Astrocyte of the hippocampus (primary cell): ENCODE measurements at places on chromosomes 4 and X.

DNA sequence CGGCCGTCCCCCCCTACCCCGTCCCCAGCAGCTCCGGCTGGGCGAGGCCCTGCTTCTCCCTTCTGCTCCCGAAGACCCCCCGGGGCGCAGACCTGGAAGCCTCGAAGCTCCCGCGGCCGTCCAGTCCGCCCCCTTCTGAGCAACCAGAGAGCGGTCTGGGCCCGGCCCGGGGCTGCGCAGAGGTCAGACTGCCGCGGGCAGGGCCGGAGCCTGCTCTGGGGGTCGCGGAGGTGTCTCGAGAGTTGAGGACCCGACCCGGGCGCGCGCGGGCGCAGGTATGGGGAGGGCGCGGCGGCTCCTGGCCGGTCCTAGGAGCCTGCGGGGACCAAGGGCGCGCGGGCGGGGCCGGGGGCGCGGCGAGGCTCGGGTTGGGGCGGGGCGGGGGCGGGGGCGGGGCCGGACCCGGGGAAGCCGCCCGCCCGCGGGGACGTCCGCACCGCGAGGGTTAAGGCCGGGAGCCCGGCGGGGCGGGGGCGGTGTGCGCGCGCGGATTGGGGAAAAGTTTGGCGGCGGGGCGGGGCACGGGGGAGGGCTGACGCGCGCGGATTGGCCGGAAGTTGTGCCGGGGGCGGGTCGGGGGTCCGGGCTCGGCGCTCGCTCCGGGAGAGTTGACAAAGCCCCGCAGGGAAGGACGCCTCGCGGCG lies at the start of gene FGFRL1:
Gene FGFRL1, plus strand, starts transcription at position 605 of the 644 bp plus-strand sequence. CDS start 860 bp downstream, outside the sequence.
- DNase-seq, result peak; percentile 97

DNA sequence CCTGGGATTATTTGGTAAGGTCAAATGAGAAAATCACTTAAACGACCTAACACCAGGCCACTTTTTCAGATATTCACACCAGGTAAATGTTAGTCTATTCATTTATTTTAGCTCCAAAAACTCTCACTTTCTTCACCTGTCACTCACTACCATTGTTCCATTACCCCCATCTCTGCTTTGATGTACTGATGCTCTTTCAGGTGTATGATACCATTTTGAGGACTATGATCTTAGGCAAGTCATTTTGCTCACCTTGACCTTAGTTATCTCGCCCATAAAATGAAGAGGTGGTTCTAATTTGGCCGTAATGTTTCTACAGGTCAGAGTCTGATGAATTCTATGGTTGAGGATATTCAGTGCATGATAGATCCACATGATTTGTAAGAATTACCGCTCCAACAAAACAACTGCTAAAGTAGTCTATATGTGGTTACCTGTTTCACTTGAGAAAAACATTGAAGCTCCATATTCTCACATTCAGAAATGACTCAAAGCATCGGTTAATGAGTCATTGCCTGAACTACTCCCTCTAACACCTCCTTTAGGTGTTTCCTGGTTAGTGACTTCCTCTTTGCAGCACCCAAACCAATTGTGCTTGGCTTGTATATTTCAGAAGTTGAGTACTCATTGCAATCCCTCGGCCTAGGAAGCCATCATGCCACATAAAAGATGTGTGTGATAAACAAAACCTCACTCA lies 4.5 kb downstream of the DTHD1 start:
- DNase-seq, result no peak

DNA sequence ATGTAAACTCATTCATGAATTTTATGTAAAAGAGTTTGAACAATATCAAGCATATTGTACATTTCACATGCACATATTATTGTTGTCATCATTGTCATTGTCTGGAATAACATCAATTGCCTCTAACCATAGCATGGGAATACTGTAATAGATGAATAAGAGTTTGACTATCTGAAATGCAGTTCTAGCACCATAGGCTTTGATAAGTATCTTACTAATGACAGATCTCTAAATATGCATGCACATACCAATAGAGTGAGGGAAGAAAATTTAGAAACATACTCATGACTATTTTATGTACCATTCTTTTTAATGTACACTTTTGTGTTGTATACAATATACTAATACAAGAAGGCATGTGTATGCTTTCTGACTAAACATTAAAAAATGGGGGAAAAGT lies 161.6 kb upstream of the SPRY1 start:
- DNase-seq, result no peak

- no peak for DNase-seq
Observed at GRCh38 chrX:96176921-96177320, 507.7 kb upstream of the DIAPH2 start.

GRCh38 chr4:177281351-177281909 lies 28.2 kb upstream of the NEIL3 start:
- DNase-seq, result no peak

- no peak for DNase-seq
Observed at GRCh38 chr4:184590196-184590595, 59.1 kb downstream of the CASP3 start.

DNA sequence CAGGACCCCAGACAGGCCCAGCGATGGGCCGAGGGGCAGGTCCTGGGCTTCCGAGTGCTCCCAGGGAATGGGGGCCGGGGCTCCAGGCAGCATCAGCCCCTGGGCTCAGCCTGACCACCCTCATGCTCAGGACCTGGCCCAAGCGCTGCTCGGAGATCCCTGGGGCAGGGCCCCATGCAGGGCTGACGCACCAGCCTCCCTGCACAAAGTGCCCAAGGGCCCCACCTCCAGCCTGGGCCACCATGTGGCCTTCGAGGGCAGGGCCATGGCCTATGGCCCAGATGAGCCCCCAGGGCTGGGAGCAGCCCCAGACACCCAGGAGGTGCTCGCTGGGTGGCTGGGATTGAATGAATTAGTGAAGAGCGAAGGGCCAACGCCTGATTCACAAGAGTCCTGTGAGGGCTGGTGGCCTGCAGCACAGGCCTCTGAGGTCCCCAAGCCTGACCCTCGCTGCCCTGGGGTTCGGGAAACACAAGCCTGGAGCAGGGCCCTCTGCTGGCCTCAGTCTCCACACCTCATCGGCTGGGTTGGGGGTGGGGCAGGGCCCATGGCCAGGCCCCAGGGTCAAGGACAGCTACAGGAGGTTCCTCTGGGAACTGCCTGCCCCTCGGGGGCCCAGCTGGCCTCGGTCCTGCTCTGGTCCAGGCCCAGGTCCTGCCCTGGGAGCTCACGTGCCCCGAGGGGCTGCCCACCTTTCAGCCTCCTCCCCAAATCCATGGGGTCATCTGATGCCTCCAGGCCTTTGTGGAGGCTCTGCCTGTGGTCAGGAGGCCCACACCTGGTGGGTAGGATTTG lies 13.3 kb upstream of the FGFR3 start:
- no peak for DNase-seq

DNA sequence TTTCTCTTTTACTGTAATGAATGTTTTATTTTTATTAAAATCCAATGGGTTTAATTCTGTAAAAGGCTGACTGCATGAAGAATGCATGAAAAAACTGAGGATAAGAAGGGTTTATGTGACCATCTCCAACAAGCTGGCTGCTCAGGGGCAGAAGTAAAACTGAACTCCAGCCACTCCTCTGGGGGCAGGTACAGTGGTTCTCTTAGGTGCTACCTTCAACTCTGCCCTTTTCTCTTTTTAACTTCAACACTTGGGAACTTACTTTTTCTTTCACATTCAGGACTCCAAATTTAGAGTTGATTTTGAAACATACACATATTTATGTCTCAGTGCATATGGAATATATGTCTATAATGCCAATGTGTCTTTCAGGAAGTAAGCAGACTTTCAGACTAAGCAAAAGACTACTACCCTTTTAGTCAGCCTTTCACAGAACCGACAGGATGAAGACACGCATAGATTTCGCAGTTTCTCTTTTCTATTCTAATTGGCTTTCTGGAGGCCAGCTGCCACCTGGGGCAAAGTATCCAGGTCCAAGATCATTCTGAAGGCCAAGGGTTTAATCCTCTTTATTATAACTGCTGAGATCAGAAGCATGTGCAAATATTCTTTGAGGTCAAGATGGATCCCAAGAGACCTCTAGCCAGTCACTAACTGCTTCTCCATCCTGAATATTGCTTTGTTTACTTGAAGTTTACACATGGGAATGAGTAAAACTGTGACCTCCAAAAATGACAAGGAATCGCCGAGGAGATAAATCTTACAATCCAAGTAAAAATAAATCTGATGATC lies 30.7 kb downstream of the HS3ST1 start:
- DNase-seq, result no peak

GRCh38 chrX:70013466-70014381 lies 36.0 kb downstream of the AWAT2 start:
- DNase-seq, result no peak
